Cerebellar nuclear complex (tissue), 1 donor: ENCODE measurements at places on chromosomes 5 and 9.

DNA sequence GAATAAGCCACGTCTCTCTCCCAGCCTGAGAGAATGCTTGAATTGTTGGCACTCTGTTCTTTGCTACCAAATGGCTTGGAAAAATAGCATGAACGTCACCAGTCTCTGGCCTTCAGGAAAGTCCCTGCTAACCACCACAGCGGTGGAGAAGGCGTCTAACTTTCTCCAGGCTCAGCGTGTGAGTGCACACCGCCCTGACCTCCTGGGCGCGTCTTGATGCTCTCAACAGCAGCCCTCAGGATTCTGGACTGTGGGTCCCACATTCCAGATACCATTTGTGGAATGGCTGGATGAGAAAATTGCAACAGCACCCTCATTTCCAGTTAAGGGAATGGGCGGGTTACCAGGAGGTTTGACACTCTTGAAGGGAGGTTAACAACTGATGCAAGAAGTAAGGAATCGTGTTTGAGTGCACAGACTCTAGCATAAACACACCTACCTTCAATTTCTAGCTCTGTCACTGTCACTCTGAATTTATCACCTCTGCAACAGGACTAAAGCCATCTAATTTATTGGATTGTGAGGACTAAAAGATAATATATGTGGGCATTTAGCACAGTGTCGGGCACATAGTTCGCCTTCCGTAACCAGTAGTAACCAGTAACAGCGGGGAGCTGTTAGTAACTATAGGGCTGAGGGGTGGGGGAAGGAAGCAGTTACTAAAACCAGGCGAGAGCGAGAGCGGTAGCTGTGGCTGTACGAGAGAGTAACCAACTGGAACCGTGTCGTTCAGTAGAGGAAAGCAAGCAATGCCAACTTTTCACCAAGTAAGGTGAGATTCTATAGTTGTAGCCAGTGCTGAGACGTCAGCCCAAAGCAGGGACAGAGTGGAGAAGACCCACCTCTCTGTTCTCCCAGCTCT lies 807 bp upstream of the PLGRKT start:
- DNase-seq, result no peak

DNA sequence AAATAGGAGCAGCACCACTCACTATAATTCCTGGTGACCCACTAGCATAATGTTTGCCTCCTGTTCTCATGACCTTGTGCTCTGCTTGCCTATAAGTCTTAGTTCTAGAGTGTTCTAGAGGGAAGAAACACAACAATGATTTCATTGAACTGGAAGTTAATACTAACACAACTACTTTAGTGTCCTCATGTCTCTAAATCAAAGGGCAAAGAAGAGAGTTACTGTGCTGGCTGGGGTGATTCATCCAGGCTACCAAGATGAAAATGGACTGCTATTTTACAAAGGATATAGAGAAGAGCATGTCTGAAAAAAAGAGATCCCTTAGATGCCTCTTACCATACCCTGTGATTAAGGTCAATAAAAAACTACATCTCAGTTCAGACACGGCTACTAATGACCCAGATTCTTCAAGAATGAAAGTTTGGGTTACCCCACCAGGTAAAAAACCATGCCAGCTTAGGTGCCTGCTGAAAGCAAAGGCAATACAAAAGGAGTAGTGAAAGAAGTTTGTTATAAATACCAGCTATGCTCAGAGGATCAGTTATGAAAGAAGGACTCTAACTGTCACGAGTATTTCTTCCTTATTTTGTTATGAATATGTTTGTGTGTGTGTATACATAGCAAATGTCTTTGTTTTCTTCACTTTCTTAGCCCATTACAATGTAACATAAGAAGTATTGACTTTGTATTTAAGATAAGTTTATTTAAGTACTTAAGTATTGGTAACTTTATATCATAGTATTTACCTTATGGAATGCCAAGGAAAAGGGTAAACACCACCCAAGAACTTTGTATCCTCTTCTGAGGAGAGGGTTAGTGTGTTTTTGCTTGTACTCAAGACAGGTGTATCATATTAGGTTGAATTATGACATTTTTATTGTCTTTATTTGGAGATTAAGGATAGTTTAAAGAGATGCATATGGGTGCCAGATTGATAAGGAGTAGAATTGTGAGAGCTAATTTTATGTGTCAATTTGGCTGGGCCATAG lies 314.1 kb upstream of the PTGER4 start:
- no peak for DNase-seq

- DNase-seq, result no peak
These were observed 187.6 kb downstream of the PCSK1 start for GRCh38 chr5:96245140-96246091.

GRCh38 chr5:64958757-64959391 lies 190.1 kb downstream of the CWC27 start:
- DNase-seq, result no peak

- no peak for DNase-seq
These were observed 44.2 kb upstream of the TDRD7 start for GRCh38 chr9:97367729-97368128.

GRCh38 chr5:126277762-126278161 lies 145.4 kb upstream of the GRAMD2B start:
- no peak for DNase-seq

DNA sequence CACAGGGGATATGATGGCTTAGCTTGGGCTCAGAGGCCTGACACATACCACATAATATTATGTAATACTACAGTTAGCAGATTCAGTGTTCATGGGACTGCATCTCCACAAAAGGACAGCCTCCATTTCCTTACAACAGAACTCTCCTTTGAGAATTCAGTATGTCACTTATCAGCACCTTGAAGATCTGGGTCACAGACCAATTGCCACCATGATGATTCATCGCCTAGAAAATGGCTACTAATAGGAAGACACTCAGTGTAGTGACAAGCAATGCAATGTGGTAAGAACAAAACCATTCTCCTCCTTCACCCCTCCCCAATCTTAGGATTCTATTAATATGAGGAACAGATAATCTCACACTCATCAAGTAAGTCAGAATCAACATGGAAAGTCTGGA lies 38.7 kb upstream of the PRLR start:
- DNase-seq, result no peak

GRCh38 chr9:68973619-68974018 lies 40.3 kb downstream of the PRKACG start:
- DNase-seq, result no peak

DNA sequence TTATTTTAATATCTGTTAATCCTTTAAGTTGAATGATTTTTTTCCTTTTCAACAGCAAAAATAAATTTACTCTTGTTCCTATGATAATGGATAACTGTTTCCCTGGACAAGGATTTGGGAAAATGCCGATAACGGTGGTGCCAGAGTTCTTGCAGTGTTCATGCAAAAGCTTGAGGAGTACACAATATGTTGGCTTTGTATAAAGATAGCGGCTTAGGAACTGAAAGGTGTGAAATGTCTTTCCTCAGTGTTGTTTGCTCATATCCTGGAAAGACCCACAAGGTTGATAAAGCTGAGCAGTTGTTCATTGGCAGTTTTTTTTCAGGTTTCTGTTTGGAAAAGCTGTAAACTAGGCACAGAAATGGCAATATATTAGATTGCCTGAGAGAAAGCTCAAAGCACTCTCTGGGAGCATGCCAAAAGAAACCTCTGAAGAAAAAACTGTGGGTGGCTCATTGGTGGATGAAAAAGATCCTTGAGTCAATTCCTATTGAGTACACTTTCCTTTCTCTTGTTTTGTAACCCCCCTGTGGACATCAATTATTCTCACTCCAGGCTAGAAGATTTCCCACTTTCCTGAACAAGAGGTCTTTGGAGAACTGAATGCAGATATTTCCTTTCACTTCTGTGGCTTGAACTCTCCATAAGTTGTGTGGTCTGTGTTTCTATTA lies 117.2 kb upstream of the RGMB start:
- DNase-seq, result no peak

- DNase-seq, result no peak
These were observed 67.5 kb upstream of the PIK3R1 start for GRCh38 chr5:68148096-68148495.

- DNase-seq, result no peak
These were observed 46.7 kb upstream of the MACIR start for GRCh38 chr5:103211576-103212561.

GRCh38 chr9:108439947-108440346 lies 415.8 kb downstream of the ACTL7B start:
- DNase-seq, result no peak

DNA sequence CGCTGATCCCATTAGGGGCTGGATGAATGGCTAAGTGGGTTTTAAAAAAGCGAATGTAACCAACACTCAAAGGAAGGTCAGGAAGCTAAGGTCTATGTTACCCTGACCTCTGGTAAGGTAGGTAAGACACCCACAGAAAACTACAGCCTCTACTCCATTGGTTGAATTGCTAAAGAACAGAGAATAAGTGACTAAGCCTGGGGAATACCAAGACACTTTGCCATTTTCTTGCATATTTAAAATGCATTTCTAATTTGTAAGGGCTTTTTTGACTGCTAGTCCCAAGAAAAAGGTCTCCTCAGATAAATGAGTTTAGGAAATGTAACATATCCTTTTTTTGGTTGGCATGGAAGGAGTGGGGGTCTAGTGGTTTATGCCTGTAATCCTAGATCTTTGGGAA lies 368.7 kb downstream of the BNC2 start:
- DNase-seq, result no peak

DNA sequence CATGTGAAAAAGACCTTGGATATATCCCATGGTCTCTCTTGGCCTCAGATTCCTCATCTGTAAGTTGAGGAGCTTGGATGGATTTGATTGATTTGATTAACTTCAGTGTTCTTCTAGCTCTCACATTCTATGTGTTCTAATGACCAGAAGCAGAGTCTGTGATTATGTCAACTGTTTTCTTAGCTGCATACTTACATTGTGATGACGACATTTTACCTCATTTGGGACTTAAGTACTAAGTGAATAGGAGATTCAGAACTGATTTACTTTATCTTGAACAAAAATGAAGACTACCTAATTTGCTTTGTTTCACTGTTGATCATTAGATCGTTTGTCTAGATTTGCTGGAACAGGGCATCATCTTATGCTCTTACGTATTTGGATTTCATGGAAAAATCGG lies 427.7 kb downstream of the SH3GL2 start:
- no peak for DNase-seq

DNA sequence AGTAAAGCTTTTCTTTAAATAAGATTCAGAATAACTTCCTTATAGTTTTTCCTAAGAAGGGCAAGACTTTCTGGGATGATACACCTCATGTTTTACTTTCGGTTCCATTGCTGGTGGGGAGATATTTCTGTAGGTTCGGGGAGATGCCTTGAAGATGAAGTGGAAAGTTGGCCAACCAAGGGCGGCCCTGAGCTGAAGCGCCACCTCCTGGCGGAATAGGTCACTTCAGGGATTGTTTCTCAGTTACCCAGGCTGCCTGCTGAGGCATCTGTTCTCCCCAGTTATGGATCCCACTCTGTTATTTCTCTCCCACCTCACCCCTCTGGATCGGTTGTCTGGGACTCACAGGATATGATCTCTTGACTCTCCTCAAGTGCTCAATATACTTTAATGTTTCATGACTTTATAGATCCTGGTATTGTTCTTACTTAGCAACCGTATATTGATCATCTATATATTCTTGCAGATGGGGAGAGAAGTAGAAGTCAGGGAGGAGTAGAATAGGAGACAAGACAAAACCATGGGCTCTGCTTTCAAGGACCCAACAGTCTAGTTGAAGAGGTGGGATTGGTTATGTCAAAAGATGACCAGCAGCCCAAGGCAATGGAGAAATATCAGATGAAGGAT lies 23.4 kb downstream of the MEGF10 start:
- DNase-seq, result no peak

DNA sequence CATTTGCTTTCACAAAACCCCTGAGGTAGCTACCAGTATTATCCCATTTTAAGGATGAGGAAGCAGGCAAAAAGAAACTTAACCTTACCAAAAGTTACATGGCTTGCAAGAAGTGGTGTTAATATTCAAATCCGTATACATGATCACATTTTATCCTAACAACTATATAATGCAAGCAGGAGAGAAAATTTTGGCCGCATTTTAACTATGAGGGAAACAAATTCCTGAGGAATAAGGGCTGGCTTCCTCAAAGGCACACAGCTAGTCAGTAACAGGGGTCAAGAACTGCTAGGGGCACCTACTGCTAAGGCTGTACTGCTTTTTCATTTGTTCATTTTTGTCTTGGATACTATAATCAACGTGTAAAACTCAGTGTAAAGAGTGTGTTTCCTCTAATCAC lies 81.0 kb downstream of the LHFPL2 start:
- DNase-seq, result no peak

DNA sequence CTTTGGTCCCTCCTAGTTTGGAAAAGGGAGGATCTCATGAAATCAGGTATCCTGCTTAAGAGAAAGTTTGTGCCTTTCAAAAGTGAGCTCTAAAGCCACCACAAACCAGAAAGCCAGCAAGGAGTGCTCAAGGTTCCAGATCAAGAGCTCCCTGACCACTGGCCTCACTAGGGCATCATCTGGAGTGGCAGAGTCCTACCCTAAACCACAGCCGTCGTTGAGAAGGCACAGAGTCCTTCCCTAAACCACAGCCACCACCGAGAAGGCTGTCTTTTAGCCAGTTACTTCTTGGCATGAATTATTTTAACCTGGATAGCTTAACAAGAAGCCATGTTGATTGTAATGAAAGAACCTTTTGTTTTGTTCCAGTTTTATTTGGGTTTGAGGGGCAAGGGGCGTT lies 102.9 kb downstream of the FRMD3 start:
- no peak for DNase-seq

GRCh38 chr9:92140074-92140753 lies 25.0 kb upstream of the SPTLC1 start:
- DNase-seq, result peak; percentile 43

- DNase-seq, result no peak
These were observed 81.6 kb downstream of the PSD2 start for GRCh38 chr5:139877129-139877597.

GRCh38 chr5:6652025-6652424 lies 18.8 kb downstream of the SRD5A1 start:
- no peak for DNase-seq

DNA sequence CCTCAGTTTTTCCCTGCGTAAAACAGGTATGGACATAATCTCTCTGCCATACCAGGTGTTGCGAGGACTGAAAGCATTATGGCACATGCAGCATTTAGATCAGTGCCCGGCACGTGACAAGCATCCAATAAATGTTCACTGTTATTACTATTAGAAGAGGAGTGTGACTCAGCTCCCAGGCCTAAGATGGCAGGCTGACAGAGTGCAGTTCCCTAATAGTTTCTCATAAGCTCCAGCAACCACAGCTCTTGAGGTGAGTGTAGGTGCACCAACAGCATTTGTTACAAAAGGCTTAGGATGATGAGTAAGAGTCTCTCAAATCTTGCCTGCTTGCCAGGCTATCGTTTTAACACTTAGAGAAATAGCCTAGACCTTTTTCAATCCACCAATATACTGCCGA lies 28.9 kb upstream of the GLIS3 start:
- DNase-seq, result no peak

DNA sequence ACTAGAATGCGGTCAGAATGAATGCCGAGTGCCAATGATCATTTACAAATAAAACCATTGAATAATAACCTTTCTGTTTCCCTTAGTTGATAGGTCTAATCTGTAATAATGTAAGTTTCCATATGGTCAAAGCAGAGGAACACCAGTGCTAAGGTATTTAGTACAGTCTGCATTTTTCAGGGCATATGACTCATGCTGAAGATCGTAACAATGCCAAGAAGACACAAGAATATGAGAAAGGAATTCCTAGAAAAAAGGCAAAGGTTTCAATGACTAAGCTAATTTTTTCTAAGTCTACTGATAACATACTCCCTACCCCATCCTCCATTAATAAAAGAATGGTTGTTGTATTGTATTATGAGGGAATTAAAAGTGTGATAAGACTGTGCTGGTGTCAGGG lies 2.8 kb downstream of the OR1L8 start:
- DNase-seq, result no peak
